ENCODE measurements at places on chromosomes 7 and 10.

GRCh38 chr7:133135451-133135850 is 53.6 kb upstream of the CHCHD3 start:
- no peak for ATAC-seq

- no peak for ATAC-seq
These were observed 611.8 kb downstream of the SORCS3 start for GRCh38 chr10:105252911-105253310.

DNA sequence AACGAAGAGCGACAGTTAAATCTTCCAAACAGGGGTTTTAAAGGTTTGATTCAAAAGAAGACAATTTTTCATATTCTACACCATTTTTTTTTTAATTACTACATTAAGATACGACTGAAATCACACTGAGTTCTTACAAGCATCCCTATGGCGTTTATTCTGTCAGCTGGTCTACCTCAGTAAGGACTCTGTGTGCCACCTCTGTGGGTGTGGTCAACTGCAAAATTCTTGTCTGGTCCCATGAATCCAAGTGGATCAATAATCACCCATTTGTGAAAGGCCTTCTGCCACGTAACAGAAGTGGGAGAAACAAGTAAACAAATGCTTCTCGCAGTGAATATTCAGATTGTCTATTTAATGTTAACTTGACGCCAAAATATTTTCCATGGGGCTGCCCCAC is 104.1 kb downstream of the GRB10 start:
- no peak for ATAC-seq

DNA sequence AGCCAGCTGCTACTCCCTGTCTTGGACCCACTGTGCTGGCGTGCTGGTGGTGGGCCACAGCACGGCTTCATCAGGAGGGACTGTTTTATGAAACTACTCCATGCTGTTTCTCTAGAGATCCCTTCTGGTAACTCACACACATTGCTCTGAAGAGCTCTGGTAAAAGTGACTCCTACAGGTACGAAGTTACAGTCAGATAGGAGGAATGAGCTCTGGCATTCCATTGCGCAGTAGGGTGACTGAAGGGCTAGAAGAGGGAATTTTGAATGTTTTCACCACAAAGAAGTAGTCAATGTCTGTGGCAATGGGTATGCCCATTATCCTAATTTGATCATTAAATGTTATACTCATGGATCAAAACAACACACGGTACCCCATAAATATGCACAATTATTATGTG is 609 bp downstream of the MAT1A start:
- ATAC-seq, result no peak

GRCh38 chr7:39084349-39084748 is 106.6 kb downstream of the POU6F2 start:
- no peak for ATAC-seq

GRCh38 chr7:108120196-108120595 is 10.0 kb downstream of the LAMB4 start:
- no peak for ATAC-seq

- ATAC-seq, result peak; percentile 66
These were observed 5.4 kb downstream of the ATP6V1F start for GRCh38 chr7:128867842-128868623.

GRCh38 chr7:99104631-99105030 is 39.3 kb downstream of the SMURF1 start:
- no peak for ATAC-seq

DNA sequence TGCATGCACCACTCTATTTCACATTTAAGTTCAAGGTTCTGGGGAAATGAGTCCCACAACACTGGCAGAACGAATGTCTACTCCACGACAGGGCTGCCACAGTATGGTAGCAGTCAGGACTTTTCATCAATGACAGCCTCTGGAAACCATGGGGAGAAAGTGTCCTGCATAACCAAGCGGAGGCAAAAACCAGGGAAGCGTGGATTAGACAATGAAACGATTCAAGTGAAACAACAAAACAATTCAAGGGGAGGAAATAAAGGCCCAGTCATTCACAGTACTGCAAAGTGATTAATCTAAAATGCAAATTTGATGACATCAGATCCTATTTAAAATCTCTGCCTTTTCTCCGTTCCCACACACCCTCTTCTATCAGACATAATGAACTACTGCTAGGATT is 168.2 kb downstream of the DPY19L1 start:
- ATAC-seq, result no peak

- ATAC-seq, result no peak
These were observed 89.7 kb upstream of the FAM20C start for GRCh38 chr7:102721-103120.

DNA sequence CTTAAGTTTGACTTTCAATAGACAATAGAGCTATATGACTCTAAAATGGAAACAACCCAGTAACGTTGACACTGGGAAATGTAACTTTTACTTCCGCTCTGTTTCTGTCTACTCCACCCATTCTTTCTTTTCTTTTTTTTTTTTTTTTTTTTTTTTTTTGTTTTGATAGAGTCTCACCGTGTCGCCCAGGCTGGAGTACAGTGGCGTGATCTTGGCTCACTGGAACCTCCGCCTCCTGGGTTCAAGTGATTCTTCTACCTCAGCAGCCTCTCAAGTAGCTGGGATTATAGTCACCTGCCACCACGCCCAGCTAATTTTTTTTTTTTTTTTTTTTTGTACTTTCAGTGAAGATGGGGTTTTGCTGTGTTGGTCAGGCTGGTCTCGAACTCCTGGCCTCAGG is 13.9 kb downstream of the PRSS2 start:
- no peak for ATAC-seq

GRCh38 chr7:39656415-39656814 is 33.0 kb downstream of the RALA start:
- ATAC-seq, result no peak

GRCh38 chr10:114026189-114027040 is 17.3 kb upstream of the ADRB1 start:
- ATAC-seq, result peak; percentile 48

DNA sequence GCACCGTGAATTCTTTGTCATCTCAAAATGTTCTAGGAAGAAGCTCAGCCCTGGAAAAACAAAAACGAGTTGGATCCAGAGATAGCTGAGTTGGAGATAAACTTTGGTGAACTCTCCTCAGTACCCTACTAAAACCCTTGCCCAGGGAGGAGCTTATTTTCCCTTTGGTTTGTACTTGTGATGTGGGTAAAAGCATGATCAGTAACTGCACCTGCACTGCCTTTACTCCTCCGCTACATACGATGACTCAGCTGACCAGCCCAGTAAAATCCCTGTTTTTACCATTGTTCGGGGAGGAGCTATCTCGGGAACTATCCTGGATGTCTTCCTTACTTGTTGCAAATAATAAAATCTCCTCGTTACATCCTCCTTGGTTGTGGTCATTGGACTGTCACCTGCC is 359.3 kb downstream of the SH2D4B start:
- ATAC-seq, result no peak
